ENCODE measurements at places on chromosomes 13 and 19.

- no peak for DNase-seq
Observed at GRCh38 chr19:7830272-7830771, 304 bp downstream of the EVI5L start.

GRCh38 chr13:25463496-25463895, 91.7 kb downstream of the ATP8A2 start:
- DNase-seq = peak; percentile 47

GRCh38 chr19:17784201-17785008, 10.5 kb upstream of the B3GNT3 start:
- DNase-seq = peak; percentile 58

GRCh38 chr19:17075864-17076542, 426 bp downstream of the MYO9B start:
- DNase-seq = peak; percentile 30

GRCh38 chr13:102580552-102581169, 16.1 kb upstream of the TPP2 start:
- DNase-seq = peak; percentile 62

DNA sequence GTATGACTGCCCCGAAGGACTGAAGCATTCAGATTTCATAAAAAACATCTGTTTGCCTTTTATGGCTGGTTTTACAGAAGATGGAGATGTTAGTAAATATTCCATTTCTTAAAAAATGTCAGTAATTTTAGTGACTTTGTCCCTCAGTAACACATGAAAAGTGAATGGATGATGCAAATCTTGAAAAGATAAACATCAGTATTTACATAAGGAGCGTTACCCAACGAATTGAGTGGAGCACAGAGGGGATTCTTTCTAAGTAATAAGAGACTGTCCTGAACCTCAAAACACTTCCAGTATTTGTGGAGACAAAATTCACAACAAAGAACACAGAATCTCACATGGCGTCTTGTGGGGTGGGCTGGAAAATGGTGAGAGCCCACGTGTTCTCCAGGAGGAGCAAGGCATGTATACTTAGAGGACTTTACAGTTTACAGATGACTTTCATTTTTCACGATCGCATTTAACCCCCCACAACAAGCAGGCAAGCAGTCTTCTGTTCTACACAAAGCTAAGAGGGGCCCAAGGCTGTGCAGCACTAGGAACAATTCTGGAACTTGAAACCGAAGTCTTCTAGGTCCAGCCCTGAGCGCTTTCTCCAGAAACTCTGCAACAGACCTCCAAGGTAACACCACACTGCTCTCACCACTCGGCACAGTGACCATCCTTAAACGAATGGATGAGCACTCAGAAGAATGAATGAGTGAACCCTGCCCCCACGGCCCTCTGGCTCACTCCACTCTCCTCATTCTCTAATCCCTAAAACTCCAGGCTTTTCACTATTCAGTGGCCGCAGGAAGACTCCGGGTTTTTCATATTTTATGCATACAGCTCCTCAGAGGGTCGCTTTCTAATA, 709.8 kb downstream of the UQCRFS1 start:
- DNase-seq = no peak

- DNase-seq = no peak
Observed at GRCh38 chr13:112579310-112579843, 8.6 kb downstream of the TUBGCP3 start.

DNA sequence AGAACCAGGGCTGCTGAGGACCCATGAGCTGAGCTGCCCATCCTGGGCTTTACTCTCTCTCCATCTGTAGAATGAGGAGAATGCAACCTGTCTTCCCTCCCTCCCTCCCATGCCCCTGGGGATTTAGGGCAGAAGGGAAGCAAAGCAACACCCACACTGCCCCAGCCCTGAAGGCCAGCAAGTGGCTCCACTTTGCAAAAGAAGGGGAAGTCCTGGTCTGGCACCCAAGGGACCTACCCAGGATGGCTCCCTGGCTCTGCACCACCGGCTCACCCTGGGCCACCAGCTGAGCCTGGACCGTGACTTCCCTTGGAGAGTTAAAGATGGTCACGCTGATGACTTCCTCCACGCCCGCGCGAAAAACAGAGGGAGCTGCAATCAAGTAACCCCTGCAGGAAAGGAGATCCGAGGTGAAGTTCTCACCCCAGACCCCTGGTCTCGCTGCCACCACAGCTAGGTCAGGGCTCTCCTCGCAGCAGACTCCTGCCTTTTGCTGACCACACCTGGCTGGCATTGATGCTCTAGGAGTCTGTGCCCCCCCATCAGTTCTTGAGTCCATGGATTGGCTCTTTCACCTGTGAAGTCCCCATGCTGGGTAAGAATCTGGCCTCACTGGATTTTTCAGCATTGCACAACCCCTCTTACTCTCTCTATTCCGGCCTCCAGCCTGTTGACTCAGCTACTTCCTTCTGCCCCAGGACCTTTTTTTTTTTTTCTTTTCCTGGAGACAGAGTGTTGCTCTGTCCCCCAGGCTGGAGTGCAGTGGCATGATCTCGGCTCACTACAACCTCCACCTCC, 4.6 kb downstream of the CPAMD8 start:
- DNase-seq = no peak

- no peak for DNase-seq
Observed at GRCh38 chr13:94711561-94712286, 621 bp downstream of the SOX21 start.

DNA sequence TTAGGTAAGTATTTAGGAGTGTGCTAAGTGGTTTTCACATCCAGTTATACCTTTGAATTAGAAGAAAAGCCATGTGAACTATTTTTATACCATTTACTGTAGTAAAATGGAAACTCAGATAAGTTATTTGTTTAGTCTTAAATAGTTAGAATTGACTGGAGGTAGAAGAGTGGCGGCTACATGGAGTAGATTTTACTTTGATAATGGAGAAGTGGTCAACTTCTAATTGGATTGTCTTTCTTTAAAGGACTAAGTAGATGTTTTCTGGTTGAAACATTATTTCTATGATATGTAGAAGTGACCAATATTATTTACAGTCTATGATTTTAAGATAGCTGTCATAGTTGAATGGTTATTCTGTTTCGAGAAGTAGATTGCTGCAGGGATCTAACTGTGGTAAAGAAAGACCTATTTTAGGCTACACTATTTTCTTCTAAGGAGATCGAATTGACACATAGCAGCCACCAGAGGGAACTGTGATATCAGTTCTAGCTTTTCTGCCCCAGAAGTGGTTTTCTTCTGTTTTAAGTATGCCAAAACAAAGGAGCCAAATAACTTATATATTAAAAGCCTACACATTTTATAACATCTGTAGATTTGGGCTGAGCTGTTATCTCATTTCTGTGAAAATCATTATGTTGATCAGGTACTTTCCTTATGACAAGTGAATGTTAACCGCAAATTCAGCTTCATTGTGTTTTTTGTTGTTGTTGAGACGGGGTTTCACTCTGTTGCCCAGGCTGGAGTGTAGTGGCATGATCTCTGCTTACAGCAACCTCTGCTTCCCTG, 26.1 kb downstream of the ZMYM2 start:
- peak; percentile 52 for DNase-seq

GRCh38 chr19:42555801-42556200, 27.5 kb upstream of the CEACAM1 start:
- DNase-seq = no peak

DNA sequence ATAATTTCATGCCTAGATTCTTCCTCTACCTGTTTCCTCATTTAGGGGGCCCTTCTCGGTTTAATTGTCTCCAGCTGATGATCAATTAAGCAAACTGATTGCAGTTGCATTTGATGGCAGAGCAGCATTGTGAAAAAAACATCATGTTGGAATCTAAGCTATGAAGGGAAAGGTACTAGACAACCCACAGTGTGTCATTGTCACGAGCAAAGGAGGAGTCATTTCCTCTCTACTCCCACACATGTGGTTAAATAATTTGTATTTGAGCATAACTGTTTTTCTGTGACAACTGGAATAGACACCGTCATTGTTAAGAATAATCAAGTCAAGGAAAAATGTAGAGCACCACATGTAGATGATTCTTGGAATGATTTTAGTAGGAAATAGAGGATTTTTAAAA, 240.3 kb downstream of the DCT start:
- peak; percentile 51 for DNase-seq

- no peak for DNase-seq
Observed at GRCh38 chr19:47470447-47471195, 1.1 kb downstream of the SLC8A2 start.

DNA sequence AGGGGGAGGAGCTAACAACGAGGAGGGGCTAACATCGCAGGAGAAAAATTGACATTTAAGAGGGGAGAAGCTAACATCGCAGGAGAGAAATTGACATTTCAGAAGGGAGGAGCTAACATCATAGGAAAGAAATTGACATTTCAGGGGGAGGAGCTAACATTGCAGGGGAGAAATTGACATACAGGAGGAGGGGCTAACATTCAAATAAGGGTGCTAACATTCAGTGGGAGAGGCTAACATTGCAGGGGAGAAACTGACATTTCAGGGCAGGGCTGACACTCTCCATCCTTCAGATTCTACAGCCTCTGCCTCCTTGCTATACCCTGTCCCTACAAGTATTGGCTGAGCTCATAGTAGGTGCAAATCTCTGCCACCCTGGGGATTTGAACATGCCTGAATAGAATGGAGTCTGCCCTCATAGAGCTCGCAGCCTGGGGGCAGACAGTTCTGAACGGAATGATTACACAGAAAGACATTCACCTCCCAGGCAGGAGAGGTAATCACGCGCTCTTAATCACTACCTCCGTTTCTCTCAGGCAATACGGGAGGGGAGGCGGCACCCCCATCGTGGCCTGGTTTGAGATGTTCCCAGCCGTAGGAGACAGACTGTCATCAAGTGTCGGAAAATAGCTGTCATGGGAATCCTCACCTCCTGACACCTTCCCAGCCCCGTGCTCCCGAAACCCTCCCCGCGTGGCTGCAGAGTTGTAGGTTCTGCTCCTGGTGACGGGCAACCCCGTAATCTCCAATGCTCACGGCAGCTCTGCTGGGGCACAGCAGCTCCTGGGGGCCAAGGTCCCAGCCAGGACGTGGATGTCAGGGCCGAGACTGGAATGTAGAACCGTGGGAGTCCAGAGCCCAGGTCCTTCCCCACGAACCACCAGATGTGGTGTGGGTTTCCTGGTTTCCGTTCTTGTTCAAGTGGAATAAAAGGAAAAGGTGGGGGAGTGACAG, 9.5 kb downstream of the GPR32 start:
- no peak for DNase-seq

- DNase-seq = peak; percentile 83
Observed at GRCh38 chr19:639253-640160, at the start of gene FGF22. Gene FGF22 (plus strand): TSS chr19:639879. CDS start chr19:639926, 47 bp downstream.

DNA sequence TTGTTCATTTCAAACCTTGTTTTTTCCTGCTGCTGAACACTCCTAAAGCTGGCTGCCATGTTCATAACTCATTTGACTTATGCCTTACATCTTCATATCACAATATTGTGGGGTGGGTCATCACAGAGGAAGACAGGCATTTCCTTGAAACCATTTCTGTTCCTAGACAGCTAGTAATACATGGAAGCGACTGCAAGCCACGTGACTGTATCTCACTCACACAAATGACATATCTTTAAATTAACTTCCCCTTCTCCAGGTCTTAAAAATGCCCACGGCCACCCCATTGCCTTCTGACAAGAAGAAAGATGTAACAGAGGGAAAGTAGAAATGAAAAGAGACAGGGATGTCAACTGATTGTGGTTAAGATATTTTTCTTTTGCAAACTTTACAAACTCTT, 236.8 kb downstream of the LMO7 start:
- no peak for DNase-seq

- DNase-seq = no peak
Observed at GRCh38 chr13:75251188-75251587, 230.8 kb downstream of the TBC1D4 start.

- peak; percentile 81 for DNase-seq
Observed at GRCh38 chr19:19033426-19034203, at the start of the genes ARMC6 and SUGP2. Gene ARMC6 (plus strand): TSS chr19:19033603. CDS start chr19:19034210, 607 bp downstream. Gene SUGP2 (minus strand): TSS chr19:19033517. CDS start chr19:19031071, 2,446 bp downstream.

DNA sequence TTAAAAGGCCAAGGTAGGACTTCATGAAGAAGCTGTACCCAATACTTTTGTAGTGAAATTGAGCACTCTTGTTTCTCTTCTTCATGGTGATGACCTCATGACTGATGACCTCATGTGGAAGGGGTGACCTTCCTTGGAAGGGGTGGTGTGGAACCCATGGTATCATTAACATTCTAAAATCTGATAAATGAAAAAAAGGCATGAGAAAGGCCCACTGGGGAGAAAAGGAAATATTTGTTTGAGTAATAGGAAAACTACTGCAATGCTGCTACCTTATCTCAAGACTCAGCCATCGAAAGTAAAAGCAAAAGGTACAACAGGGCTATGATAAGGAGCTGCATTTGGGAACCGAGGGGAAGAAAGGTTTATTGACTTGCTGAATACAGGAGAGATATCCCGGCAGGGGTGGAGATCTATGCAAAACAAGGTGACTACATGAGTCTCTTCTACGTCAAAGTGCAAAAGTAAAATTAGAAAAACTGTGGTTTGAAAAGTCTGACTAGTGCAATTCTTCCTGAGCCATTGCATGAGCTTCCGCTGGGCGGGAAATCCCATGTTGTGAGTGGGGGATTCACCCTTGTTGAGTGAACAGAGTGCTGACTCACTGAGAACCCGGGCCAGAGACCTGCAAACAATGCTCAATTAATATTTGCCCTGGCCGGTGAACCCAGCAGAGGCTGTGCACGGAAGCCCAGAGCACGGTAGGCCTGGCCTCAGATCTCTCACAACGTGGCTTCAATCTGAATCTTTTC, 138.9 kb upstream of the RFC3 start:
- DNase-seq = peak; percentile 27

DNA sequence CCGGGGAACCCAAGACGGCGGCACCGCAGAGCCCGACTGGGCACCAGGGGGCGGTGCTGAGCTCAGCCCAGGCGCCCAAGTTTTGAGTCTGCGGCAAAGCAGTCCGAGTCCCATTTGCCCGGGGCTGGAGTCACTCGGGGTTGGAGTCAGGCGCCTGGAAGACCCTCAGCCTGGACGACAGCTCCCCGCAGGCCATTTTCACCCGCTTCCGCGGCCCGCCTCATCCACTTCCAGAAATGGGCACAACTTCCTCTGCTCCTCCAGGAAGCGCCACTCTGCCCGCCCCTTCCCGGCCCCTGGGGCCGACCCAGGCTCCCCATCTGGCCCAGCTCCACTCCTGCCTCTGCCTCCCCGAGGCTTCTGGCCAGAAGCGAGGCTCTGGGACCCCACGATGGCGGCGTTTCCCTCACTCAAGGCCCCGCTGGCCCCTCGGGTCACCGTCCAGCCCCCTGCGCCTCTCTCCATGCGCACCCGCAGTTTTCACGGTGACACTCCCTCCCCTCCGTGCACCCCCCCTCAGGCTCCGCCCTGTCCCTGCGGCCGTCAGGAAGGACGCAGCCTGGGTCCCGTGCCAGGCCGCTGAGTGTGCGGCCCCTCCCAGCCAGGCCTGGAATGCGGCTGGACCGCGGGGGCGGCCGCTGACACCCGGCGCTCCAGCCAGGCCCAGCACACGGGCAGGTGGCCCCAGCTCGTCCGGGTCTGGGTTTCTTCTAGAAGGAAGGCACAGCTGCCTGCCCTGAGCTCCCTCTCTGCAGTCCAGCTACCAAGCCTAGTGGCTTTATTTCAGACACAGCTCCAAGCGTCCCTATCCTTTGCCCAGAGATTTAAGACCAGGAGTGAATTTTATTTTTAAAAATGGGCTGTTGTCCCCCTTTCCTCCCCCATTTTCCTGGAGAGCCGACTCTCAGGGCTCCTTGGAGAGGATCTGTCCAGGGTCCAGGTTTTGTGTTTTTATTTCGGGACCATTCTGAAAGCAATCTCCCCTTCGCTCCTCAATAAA, 4.7 kb downstream of the SERTAD1 start:
- peak; percentile 88 for DNase-seq
